Placental pericyte (primary cell): ENCODE measurements at places on chromosomes 12 and 14. TPM values are rescaled to one million over a fixed set of nuclear protein-coding genes. Genes with fewer than 3 reads are reported as not detected.

Gene NXPH4
- total RNA-seq: 1.4 and 1.8 TPM in 2 replicates

Gene FAM181A
- not detected in 2 replicates for total RNA-seq

Gene BEGAIN
- total RNA-seq: under 0.01 and 0.14 TPM in 2 replicates

Gene SLC25A47
- not detected in 2 replicates for total RNA-seq

Gene RPS6KA5
- 0.44 and 1.0 TPM in 2 replicates for total RNA-seq

Gene PIWIL1
- total RNA-seq: not detected in 2 replicates

Gene SOCS4
- 14.2 and 23.8 TPM in 2 replicates for total RNA-seq

Gene RDH16
- total RNA-seq: 0.14 TPM in 1 of 2 replicates, not detected in the other

Gene ITGB7
- total RNA-seq: under 0.01 and 0.29 TPM in 2 replicates

Gene MLF2
- total RNA-seq: 144 and 234 TPM in 2 replicates

Gene KRT1
- not detected in 2 replicates for total RNA-seq

Gene PLCZ1
- total RNA-seq: 0.57 TPM in 1 of 2 replicates, not detected in the other

Gene RPL10L
- not detected in 2 replicates for total RNA-seq

Gene NUBPL
- 9.0 and 12.5 TPM in 2 replicates for total RNA-seq
